ENCODE measurements at places on chromosomes 5 and 9.

DNA sequence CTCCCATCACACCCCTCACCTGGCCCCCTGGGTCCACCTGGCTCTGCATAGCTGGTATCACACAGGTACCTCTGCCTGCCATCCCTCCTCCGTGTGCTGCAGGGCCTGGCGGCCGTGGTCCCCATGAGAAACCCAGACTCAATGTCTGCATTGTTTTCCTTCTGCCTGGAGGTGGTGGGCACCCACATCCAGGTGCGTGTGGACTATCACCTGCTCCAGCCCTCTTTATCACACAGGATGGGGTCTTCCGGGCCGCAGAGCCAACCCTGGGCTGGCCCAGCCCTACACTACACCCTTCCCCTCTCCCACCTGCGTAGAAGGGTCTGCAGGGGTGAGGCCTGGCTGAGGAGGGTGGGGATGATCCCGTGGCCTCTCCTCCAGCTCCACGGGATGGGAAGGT is 7.0 kb upstream of the FUT7 start:
- DNase-seq = no peak

GRCh38 chr5:57889558-57889957 is 406.9 kb upstream of the ACTBL2 start:
- peak; percentile 81 for DNase-seq

DNA sequence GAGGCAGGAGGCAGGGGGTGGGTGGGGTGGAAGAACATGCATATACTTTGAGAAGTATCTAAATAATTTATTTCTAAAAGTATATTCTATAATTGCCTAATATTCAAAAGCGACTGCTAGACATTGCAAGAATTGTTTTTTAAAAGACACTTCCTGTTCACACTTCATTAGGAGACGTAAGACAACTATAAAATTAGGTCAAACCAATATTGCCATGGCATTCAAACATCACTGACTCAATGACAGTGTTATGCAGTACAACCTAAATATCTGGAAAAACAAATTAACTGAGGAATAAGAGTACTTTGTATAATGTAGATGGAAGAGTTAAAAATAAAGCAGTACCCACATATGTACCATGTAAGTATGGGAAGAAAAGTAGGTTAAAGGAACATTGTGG is 4.5 kb downstream of the CCNH start:
- no peak for DNase-seq

DNA sequence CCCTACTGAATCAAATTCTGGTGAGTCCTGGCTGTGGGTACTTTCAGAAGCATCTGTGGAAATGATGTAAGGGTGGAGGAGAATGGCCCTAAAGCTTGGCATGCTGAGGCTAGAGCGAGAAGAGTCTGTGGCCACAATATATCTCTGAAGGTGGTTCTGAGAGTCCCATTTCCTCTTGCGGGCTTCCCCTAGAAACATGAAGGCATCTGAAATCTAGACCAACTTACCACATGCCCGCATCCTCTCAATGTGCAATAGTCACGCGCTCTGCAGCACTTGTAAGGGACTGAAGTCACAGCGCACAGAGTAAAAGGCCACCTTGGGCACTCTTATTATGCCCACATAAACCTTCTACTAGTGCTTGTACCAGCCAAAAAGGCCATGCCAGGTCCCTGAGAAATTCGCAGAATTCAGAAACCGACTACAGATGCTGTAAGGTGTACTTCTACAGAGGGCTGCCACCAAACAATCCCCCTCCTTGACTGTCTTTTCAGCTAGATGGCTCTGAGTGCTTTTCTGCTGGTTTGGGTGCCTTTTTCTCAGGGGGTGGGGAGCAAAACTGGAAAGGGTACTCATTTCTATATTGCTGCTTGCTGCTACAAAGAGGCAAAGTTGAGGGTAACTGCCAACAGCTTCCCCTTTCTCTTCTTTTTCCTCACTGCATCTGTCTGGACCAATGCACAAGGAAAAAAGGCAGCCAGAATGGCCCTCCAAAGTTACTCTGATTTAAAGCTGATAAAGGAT is 107.3 kb downstream of the ZDHHC21 start:
- no peak for DNase-seq

- no peak for DNase-seq
Observed at GRCh38 chr9:81719972-81720371, 30.6 kb upstream of the TLE1 start.
